ENCODE measurements at places on chromosomes 16 and 17.

DNA sequence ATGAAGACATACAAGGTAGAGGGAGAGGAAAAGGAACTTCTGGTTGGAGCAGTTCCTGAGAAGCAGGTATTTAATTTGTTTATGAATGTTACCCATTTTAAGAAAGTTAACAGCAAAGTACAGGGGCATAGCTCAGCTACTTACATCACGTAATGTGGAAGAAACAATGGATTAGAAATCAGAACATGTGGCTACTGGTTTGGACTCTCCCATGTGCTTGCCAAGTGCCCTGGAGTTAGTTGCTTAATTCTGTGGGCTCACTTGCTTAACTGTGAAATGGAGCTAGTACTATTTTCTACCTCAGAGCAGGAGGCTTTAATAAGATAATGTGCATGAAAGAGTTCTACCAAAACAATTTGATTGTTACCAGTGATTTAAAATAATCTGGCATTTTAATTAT is 27.3 kb downstream of the RSPRY1 start:
- no peak for DNase-seq

DNA sequence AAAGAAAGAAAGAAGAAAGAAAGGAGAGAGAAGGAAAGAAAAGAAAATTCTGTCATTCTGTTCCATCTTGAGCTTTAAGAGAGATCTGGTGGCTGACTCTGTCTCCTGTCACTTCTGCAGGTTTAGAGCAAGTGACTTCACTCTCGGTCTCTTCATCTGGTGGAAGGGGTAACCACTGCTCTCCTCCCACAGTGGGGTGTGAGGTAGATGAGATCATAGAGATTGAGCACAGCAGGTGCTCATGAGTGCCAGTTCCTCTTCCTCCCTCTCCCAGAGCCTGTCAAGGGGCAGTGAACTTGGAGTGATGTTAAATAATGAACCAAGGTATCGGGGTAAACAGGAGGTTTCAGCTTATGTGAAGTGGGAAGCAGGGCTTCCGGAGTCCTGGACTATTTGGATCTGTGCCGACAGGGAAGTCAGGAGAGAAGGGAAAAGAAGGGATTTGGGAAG is 47.7 kb downstream of the BEAN1 start:
- no peak for DNase-seq

GRCh38 chr17:4582101-4582501 is 2.2 kb upstream of the SMTNL2 start:
- DNase-seq: peak; percentile 18

- no peak for DNase-seq
Observed at GRCh38 chr17:75457047-75457654, 716 bp downstream of the TMEM94 start.

GRCh38 chr17:39625198-39625785 is 1.5 kb upstream of the PPP1R1B start:
- DNase-seq: no peak

DNA sequence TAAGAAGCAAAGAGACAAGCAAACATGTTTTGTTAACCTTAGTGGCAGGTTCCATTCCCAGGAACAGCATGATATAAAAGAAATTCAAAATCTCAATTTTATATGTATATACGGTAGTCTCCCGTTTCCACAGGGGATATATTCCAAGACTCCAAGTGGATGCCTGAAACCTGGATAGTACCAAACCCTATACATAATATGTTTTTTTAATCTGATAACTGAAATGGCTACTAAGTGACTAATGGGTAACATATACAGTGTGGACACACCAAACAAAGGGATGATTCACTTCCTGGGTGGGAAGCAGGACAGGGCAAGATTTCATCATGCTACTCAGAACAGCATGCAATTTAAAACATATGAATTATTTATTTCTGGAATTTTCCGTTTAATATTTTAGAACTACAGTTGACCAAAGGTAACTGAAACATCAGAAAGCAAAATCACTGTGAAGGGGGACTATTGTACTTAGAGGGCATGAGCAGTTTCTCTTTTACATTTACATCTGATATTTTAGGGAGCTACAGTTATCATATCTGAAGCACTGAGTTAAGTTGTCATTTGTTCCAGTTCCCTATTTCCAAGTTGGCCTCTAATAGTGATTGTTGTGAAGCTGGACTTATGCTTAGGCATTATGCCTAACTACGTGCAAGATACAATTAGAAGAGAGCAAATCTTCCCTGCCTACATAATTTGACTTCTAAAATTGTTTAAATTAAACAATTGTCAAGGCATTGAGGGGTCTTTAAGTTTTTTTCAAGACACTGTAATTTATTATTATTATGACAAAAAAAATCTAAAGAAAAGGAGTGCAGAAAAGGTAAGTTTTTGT is 34.1 kb upstream of the ABCA6 start:
- no peak for DNase-seq

DNA sequence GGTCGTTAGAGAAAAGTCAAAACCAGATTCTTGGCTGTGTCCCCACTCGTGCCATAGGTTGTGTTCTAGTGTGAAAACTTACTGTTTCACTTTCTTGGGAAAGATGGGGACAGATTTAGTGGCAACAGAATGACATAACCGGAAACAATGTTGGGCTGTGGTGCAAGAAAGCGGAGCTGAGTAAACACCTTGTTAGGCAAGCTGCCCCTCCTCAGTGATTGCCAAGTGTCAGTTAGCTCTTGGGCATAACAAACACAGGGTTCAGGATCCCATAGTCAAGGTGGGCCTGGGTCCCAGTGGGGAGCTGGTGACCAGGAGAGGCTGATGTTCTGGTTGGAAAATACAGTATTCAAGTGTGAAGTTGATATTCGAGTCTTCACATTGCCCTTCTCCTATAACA is 15.4 kb downstream of the UBN1 start:
- DNase-seq: no peak

DNA sequence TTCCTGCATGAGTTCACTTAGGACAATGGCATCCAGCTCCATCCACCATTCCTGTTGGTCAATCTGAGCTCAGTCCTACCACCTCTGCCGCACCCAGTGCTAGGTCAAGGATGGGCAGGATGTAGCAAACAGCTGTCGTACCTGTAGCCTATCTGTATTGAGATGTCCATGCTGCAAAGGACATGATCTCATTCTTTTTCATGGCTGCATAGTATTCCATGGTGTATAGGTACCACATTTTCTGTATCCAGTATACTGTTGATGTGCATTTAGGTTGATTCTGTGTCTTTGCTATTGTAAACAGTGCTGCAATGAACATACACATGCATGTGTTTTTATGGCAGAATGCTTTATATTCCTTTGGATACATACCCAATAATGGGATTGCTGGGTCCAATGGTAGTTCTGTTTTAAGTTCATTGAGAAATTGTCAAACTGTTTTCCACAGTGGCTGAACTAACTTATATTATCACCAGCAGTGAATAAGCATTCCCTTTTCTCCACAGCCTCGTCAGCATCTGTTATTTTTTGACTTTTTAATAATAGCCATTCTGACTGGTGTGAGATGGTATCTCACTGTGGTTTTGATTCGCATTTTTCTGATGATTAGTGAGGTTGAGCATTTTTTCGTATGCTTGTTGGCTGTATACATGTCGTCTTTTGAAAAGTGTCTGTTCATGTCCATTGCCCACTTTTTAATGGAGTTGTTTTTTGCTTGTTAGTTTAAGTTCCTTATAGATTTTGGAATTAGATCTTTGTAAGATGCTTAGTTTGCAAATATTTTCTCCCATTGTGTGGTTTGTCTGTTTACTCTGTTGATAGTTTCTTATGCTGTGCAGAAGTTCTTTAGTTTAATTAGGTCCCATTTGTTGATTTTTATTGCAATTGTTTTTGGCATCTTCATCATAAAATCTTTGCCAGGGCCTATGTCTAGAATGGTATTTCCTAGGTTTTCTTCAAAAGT is 7.2 kb upstream of the MRTFB start:
- no peak for DNase-seq

- DNase-seq: peak; percentile 20
Observed at GRCh38 chr16:84791088-84791487, 28.7 kb upstream of the CRISPLD2 start.

- DNase-seq: no peak
Observed at GRCh38 chr17:50902372-50903353, 36.5 kb upstream of the TOB1 start.

DNA sequence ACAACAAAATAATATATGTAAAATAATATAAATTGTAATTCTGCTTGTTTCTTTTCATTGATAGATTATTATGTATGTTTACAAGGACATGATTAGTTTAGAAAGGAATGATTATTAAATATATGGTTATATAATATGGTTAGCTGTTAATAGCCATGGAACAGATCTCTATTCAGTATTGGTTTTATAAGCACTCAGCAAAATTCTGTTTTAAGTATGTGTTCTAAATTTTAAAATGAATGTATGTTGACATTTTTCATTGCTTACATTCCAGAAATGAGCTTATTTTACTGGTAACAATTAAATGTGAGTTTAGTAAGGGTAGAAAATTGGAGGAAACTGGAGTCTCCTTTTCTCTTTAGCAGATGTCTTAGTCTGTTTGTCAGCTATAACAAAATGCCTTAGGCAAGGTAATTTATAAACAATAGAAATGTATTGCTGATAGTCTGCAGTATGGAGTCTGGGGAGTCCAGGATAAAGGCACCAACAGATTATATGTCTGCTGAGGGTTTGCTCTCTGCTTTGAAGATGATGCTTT is 45.4 kb downstream of the NFAT5 start:
- no peak for DNase-seq
